Stimulated activated CD4-positive, alpha-beta T cell treated with anti-CD3 and anti-CD28 coated beads, TNF-alpha, amount 100 ng/mL, for 4 hours (primary cell): ENCODE measurements at places on chromosomes 3 and 15.
A peak's percentile ranks its signal among the peaks of the same experiment; 100 is the strongest.

DNA sequence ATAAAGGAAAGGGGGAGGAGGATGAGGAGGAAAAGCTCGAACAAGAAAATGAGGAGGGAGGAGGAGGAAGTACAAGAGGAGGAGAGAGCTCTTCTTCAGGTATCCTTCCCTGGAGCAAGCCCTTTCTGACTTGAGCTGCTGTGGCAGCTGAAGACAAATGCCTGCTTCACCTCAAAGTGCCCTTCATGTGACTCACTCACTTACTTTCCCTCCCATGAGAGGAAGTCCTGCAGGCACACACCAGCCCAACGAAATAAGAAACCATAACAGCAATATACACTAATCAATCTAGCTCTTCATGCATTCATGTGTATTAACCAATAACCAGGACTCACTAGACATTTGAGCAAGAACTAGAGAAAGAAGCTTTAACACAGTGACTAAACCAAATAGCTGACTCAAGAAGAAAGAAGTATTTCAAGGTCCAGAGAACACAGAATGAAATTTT, 251.9 kb downstream of the IGSF11 start:
- no peak for DNase-seq

DNA sequence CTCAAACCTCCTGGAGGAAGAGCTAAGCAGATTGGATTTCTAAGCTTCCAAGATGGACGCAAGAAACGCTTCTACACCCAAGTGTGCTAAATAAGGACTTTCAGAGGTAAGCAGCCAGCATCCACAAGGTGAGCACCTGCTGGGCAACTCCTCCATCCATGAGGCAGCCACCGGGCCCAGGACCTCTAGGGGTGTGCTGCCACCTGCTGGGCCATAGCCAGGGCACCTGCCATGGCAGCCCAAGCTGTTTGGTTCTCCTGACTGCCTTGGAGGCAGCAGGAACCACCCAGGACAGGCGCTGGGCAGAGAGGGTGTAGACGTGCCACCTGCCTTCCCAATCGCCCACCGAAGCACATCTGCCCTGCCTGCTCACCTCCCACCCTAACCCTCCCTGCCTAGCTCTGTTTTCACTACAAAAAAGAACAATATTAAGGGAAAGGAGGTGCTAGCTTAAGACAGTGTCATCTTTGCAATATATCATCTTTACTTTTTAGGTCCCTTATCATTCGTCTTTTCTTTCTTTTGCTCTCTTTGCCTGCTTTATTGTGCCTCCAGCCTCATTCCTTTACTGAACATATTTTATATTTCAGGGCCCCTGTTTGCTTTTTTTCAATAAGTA, 12.9 kb downstream of the C15orf62 start:
- peak; percentile 67 for DNase-seq

- no peak for DNase-seq
Observed at GRCh38 chr15:70761046-70761445, 2.3 kb downstream of the UACA start.

DNA sequence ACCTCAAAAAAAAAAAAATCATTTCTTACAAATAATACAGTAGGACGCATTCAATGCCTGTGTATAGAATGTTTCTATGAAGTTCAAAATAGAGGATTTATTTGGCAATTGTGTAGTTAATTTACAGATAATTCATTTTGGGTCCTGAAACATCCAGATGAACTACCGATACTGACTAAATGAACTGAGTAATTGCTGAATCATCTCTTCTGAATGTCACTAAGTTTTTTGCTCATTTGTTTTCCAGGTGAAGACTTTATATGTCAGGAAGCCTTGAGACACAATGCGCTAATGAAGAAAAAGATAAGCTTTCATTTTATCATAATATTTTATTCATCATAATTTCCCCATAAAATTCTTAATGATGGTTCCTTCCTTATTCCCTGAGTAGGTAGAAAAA, 39.7 kb downstream of the PCOLCE2 start:
- no peak for DNase-seq

- DNase-seq = no peak
Observed at GRCh38 chr15:101182215-101182614, 69.6 kb downstream of the CHSY1 start.

DNA sequence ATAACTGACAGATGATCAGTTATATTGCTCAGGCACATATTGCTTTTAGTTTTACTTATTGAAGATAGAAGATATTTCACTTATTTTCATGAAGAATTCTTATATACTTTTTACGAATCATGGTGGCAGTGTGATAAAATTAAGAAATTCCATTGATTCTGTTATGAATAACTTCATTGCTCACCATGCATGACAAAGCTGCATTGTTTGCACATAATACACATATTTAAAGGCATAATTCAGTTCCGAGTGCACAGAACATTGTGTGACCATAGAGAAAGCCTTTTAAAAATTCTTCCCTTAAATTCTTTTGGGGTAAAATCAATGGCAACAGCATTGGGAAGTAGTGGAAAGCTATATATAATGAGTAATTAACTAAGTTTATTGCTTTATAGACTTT, 82.5 kb upstream of the NAALADL2 start:
- DNase-seq = no peak

DNA sequence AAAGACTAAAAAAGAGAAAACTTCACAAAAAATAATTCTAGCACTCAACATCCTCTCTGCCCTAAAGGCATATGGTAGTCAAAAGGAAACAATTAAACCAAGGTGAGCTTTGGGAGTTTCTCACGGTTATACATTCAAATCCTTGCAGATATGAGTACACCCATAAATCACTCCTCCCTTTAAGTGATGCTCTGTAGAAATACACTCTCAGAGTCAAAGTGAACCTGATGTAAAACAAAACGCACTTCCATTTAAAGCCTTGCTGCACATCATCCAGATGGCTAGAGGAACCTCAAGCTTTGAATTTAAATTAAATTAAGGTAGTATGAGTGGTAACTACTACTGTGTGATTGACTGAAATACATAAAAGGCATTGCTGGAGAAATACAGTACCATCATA, 36.0 kb upstream of the AADAC start:
- DNase-seq = no peak

DNA sequence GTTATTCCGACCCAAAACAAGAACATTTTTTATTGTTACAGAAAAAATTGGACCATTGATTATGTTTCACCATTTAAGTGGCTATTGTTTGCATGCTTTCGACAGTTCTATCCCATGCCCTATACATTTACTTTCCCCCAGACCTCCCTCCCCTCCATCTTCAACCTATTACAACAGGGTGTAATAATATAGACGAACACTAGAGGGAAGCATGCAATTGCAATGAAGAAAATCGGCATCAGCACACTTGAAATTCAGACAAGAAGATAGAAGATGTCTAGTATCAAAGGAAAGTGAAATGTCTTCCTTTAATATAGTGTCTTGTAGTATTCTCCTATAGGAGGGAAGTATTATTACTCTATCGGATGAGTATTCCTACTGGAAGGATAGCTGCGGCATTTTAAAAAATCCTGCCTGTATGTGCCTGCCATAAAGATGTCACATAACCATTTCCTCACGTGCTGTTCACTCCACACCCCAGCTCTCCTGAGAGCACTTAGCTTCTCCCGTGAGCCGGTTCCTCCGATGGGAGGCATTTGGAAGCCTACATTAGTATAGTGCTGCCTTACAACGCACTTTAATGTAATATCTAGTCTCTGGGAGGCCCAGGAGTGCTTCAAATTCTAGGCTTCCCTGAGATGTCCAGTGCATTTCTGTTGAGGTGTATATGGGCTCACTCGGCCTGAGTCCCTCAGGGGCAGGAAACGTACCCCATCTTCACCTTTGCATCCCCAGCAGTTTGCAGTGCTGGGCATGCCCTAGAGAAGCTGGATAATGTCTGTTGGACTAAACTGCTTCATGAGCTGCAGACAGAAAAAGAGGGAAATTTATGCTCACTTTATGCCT, 17.8 kb upstream of the ERICH6 start:
- DNase-seq = no peak

DNA sequence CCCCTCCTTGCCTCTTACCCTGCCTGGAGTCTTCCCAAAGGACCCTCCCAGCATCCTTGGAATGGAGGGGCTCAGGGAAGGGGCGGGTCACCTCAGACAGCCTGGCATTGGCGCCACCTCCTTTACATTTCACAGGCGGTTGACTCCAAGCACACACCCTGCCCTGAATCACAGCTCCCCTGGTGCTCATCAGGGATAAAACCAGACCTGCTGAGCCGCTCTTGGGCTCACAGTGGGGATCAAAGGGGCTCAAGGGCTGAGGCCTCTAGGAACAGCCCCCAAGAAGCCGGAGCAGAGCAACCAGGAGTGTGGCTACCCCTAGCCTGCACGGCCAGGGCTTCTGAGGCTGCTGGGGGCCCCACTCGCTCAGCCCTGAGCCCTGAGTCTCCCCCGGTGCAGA, 16.6 kb downstream of the LINGO1 start:
- no peak for DNase-seq

DNA sequence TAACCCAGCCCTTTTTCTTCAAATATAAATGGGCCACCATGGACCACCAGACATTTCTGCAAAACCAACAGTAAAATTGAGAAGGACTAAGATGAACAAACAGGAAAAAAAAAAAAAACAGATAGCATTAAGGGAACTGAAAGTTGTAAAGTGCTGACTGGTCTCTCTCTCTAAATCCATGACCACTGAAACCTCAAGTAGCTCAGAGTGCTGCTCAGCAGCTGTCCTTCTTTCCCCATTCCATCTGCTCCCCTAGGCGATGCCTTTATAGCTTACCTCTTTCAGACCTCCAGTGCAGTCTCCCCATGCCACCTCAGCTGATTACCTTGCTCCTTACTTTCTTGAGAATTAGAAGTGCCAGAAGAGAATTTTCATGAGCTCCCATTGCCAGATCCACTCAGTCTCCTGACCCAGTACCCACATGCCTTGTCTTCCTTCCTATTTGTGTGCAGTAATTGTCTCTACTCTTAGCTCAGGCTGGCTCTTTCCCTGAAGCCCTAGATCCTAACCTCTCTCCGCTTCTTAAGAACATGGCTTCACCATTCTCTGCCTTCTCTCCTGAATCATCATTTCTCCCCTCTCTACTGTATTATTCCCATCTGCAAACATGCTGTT, 23.9 kb upstream of the XIRP1 start:
- DNase-seq = no peak

- no peak for DNase-seq
Observed at GRCh38 chr3:194587438-194587931, 45.7 kb downstream of the TMEM44 start.

- DNase-seq = no peak
Observed at GRCh38 chr3:177802151-177802900, 605.0 kb upstream of the TBL1XR1 start.

- no peak for DNase-seq
Observed at GRCh38 chr15:98444138-98444537, 204.2 kb upstream of the IGF1R start.

GRCh38 chr3:184176377-184177330, 2.0 kb downstream of the AP2M1 start:
- no peak for DNase-seq

GRCh38 chr3:195182470-195182795, 88.5 kb downstream of the XXYLT1 start:
- no peak for DNase-seq

GRCh38 chr3:11143476-11143875, 10.8 kb upstream of the HRH1 start:
- DNase-seq = no peak
